ENCODE measurements at places on chromosomes 2 and 18. TPM values are rescaled to one million over a fixed set of nuclear protein-coding genes. Genes with fewer than 3 reads are reported as not detected.

The VSNL1 gene
- not detected for total RNA-seq

The CTAGE1 gene
- not detected for total RNA-seq

The RPL37A gene
- 3,930 TPM for total RNA-seq

The FLACC1 gene
- 0.20 TPM for total RNA-seq

The FOXD4L1 gene
- total RNA-seq, result 0.09 TPM

The MOGAT1 gene
- total RNA-seq, result not detected

The MALL gene
- total RNA-seq, result 155 TPM

The SLC40A1 gene
- total RNA-seq, result 1.5 TPM

The NR4A2 gene
- 2.9 TPM for total RNA-seq

The UGT1A3 gene
- total RNA-seq, result not detected

The TEKT4 gene
- not detected for total RNA-seq

The IL1RL2 gene
- total RNA-seq, result not detected

The AQP12B gene
- total RNA-seq, result not detected

The R3HDM1 gene
- total RNA-seq, result 28.0 TPM

The SERPINB12 gene
- not detected for total RNA-seq

The IMPA2 gene
- total RNA-seq, result 92.6 TPM

The SPHKAP gene
- total RNA-seq, result 0.01 TPM

The BMP10 gene
- total RNA-seq, result not detected

The SIX2 gene
- total RNA-seq, result 2.5 TPM

The CYP1B1 gene
- total RNA-seq, result 5.1 TPM

The ALPI gene
- total RNA-seq, result not detected

The DSEL gene
- total RNA-seq, result 0.53 TPM

The THUMPD2 gene
- 13.3 TPM for total RNA-seq

The CNGA3 gene
- total RNA-seq, result 0.09 TPM
